Activated T-cell treated with anti-CD3 and anti-CD28 coated beads for 1 hour (primary cell): ENCODE measurements at places on chromosomes 12 and 14.

GRCh38 chr14:99023371-99023770, 248.6 kb downstream of the BCL11B start:
- DNase-seq: no peak

- no peak for DNase-seq
Measured at GRCh38 chr12:63888908-63889635, 44.6 kb downstream of the SRGAP1 start.

- no peak for DNase-seq
Measured at GRCh38 chr14:101333335-101334280, 227.7 kb upstream of the DIO3 start.

DNA sequence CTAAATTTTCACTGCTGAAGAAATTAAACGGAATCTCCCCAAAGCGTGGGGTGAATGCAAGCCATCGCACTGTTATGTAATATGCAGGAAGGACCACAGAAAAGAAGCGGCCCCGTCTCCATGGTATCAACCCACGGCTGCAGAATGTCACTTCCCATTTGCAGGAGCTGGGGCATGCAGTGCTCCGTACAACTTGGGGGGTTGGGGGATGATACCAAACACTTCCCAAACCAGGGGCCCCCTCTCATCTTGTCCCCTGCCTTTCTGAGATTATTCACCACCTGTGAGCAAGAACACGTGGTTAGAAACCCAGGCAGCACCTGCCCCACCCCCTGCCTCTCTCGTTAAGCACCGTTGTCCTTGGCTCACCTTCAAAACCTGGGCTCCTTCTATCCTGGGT, 505.1 kb upstream of the TMEM132C start:
- DNase-seq: no peak

- DNase-seq: no peak
Measured at GRCh38 chr14:105858676-105859025, 332.3 kb downstream of the TMEM121 start.

GRCh38 chr14:43406931-43407330, 1100.2 kb downstream of the FSCB start:
- no peak for DNase-seq

GRCh38 chr12:116520801-116521471, 38.2 kb upstream of the MAP1LC3B2 start:
- DNase-seq: no peak

DNA sequence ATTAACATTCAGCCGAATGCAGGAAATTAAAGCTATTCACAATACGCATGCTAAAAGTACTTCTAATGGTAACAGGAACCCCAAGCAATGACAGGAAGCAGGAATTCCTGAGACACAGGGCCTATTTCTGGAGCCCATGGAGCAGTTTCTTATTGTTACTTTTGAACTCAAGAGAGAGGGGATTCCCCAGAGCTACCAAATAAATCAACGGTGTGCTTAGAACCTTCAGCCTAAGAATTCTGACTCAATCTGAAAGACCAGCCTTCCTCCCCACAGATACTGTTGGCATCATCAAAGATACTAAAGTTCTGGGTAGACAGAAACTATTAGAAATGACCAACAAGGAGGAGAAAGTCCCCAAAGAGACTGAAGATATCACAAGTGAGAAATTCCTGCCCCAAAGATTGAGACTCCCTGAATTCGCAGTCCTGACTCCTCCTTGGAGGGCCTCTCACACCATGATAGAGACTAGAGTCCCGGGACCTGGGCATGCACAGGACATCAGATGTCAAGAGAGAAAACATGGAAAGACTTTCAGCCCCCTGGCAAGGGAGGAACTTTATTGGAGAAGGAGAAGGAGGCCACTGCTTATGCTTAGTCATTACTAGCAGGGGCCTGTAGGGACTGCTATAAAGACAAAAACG, 32.7 kb downstream of the RTRAF start:
- no peak for DNase-seq

- DNase-seq: no peak
Measured at GRCh38 chr14:38770251-38770650, 332.8 kb downstream of the SEC23A start.

DNA sequence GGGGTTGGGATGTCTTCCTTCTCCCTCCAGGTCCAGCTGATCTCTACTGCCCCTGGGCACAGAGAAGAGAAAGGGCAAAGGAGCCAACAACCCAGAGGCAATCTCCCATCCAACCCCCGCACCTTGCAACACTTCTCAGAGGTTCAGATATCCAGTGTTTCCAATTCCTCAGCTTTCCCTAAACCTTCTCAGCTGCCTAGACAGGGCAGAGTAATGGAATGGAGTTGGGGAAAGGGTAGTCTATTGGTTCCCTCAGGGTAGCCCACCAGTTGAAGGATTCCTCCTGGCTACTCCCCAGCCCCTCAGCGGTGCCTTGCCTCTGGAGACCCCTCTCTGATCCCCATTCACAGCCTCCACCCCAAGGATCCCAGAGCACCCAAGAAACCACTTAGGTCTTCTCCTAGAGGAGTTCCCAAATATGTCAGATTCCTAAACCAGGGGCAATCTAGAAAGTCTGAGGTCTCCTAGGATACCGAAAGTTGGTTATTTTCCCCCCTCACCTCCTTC, 537 bp downstream of the NFE2 start:
- DNase-seq: no peak

GRCh38 chr12:109687250-109687649, 26.4 kb upstream of the FAM222A start:
- no peak for DNase-seq

DNA sequence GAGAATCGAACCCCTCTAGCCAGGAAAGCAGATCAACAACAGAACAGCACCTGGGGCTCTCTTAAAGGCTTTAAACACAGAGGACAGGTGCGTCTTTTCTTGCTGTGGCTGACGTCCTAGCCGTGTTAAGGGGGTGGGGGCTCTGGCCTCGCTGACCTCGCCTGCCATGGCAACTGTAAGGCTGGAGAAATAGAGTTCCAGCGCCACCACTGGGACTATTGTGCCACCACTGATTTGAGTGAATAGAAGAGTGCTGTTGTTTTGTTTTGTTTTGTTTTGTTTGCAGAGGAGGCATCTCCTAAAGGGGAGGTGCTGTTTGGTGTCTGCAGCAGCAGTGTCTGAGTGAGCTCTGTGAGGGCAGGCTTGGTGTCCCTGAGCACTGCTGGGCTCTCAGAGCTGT, 34.2 kb upstream of the PRMT8 start:
- no peak for DNase-seq

- no peak for DNase-seq
Measured at GRCh38 chr12:87925021-87925420, 104.2 kb downstream of the C12orf50 start.

DNA sequence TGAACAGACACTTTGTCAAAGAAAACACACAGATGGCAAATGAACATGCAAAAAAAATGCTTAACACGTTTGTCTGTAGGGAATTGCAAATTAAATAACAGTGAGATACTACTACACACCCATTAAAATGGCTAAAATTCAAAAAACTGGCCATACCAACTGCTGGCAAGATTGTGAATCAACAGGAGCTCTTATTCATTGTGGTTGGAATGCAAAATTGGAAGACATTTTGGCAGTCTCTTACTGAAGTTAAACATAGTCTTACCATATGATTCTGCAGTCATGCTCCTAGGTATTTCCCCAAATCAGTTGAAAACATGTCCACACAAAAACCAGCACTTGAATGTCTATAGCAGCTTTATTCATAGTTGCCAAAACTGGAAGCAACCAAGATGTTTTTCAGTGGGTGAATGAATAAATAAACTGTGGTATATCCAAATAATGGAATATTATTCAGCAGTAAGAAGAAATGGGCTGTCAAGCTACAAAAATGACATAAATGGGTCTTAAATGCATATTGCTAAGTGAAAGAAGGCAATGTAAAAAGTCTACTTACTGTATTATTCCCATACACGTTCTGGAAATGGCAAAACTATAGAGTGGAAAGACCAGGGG, 91.4 kb downstream of the PLEKHA5 start:
- no peak for DNase-seq

GRCh38 chr12:20174528-20175175, 193.7 kb upstream of the PDE3A start:
- DNase-seq: no peak

DNA sequence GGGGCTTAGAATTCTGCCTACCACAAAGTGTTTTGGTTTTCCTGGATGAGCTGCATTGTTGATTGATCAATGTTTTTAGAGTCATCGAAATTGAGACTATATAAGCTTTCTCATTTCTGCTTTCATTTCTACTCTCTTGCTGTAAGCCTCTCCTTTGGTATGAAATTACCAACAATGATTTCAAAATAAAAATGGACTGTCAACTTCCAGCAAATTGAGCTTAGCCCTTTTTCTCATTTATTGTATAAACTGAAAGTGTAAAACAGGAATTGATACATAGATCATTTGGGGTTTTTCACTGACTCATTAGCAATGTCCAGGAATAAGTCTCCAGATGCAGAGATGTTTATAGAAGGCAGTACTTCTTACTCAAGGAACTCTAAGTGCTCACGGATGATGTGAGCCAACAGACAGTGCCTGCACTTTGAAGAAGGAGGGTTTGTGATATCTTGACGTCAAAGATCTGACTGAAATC, 20.0 kb upstream of the PCNX1 start:
- DNase-seq: no peak

DNA sequence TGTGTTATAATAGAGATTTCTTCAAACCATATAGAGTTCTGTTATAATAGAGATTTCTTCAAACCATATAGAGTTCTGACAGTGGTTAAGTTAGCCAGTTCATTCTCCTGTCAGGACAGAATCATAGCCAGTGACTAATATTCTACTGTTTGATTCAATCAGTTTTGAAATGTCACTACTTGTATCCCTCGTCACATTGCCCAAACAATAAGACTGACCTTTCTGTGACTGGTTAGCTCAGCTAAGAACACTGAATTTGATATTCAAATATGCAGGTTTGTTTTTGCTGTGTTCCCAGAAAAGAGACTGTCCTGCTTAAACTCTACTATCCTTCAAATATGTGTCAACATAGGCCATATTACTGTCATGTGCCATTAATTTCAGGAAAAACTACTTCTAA, 74.4 kb downstream of the ALG10B start:
- DNase-seq: no peak

DNA sequence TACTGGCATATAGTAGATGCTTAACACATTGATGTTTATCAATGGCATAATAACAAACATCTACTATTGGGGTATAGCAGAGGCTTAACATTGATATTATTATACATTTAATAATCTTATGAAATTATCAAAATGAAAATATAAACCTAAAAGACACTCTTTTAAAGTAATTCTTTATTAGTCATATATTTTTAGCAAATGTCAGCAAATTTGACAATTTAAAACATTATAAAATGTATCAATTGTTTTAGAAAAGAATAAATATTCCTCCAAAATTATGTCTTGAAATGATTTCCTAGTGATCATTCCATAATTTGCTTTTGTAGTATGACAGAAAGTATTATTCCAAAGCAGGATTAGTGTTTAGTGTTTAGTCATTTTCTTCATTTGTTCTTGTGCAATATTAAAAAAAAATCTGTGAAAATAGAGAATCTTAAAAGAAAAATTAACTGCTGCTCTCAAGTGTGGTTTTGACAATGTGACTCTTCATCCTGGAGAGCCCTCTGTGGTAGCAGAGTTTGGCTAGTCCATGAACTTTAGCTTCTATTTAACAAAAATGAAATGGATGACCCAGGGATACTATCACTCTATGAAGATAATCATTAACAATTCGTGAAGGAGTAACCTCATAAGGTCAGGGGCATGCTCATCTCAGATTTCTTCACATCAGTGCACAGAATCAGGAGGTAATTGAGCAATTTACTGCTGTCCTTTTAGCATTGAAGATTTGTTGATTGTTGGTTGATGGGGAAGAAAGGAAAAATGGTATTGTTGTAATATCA, 1018.5 kb downstream of the LRFN5 start:
- DNase-seq: no peak

GRCh38 chr14:21541413-21542074, 15.4 kb upstream of the SALL2 start:
- no peak for DNase-seq

DNA sequence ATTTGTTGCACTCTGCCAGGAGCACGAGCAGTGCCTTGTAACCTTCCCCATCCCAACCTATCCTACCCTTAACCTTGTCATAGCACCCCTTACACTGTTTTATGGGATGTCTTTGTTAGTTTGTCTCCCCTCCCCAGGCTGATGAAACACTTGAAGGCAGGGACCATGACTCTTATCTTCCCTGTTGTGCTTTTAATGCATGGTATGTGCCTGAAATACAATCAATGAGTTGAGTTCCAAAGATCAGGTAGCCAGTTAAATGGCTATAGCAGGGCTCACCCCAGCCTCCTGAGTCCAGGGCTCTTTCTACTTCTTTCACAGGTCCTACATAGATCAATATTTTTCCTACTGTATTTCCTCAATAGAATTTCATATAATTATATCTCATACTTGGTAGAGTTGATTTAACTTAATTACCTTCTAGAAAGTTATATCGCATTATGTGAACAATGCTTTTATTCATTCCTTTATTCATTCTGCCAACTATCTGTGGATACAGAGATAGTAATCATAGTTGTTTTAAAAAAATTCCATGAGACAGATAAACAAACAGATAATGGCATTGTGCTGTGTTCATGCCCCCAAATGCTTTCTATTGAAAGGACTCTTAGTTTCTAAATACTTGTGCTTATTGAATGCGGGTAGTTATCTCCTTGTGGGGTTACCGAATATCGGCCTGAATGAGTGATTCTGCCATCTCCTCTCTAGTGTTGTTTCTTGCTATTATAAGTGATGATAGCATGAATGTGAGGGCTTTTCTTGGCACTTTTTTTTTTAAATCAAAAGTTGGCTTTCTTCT, 347.4 kb downstream of the NPAS3 start:
- DNase-seq: no peak

GRCh38 chr12:55173456-55173855, 47.2 kb downstream of the OR9K2 start:
- DNase-seq: no peak

DNA sequence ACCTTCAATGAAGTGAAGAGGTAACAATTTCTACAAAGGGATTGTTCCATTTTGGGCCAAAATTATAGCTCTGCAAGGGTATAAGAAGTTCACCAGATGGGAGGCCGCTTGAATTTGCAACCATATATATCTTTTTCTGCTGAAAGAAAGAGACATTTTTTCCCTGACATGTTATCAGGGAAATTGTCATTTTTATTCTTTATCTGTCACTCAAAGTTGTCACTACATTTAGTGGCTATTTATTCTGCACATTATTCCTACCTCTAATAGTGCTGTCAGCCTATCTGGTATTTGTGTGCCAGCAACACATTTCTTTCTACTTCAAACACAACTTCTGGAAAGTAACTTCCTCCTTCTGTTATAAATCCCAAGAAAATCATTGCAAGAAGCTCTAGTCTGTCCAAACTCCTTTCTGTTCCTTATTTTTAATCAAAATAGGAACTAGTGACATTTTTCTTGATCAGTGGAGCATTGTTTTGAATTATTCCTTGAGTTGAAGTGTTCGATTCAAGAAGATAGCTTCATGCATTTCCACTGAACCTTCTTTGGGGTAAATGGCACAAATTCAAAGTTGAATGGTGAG, 137.9 kb upstream of the ATP2B1 start:
- no peak for DNase-seq

GRCh38 chr12:2287589-2287988, 234.8 kb downstream of the CACNA1C start:
- DNase-seq: no peak

DNA sequence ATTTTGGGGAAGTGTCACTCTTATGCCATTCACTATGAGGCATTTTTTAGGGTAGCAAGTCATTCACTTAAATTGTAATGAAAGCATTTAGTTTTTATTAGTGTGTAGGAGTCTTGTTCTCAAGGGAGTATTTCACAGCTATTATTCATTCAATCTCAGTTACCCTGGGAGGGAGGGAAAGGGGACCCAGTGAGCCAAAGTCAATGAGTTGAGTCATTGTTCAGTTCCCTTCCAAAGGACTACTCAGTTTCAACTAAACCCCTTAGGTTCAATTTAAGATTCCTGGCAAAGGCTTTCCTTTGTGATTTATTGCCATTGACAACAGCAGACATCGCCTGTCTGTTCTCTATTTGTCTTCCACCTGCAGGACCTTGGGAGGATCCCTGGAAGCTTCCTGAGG, 29.3 kb upstream of the RASSF8 start:
- no peak for DNase-seq
